ENCODE measurements at places on chromosomes 4 and X.
A peak's percentile ranks its signal among the peaks of the same experiment; 100 is the strongest.

DNA sequence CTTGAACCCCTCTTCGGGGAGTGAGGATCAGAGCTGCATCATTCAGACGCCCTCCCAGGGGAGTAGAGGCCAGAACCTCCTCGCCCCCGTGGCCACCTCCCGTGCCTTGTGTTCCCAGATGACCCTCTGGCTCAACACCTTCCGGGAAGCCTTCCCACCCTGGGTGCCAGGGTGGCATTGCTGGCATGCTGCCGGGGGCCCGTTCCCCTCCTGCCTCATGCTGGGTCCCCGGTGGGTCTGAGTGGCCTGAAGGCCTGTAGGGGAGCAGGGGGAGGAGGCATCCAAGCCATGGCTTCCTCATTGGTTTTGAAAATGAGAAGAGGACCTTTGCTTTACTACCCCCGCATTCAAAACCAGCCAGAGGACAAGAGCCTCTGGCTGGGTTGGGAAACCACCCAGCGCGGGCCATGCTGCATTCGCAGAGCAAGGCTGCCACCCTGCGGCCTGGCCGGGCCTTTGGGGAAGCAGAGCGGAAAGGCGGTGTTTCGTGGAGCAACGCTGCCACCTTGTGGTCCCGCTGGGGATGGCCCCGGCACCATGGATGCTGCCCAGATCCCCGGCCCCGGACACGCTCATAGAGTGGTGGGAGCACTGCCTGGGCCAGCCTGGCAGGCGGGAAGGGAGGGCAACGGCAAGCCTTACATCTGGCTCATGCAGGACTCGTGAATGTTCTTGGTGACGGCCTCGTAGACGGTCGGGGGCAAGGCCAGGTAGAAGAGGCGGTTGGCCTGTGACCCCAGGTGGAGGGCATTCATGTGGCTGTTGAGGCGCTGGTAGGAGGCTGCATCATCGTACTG, 11.9 kb downstream of the G6PD start:
- peak; percentile 93 for DNase-seq

GRCh38 chr4:118589471-118590055, 95.6 kb upstream of the METTL14 start:
- no peak for DNase-seq

GRCh38 chrX:153674219-153674851, 722 bp upstream of the PNCK start:
- no peak for DNase-seq

DNA sequence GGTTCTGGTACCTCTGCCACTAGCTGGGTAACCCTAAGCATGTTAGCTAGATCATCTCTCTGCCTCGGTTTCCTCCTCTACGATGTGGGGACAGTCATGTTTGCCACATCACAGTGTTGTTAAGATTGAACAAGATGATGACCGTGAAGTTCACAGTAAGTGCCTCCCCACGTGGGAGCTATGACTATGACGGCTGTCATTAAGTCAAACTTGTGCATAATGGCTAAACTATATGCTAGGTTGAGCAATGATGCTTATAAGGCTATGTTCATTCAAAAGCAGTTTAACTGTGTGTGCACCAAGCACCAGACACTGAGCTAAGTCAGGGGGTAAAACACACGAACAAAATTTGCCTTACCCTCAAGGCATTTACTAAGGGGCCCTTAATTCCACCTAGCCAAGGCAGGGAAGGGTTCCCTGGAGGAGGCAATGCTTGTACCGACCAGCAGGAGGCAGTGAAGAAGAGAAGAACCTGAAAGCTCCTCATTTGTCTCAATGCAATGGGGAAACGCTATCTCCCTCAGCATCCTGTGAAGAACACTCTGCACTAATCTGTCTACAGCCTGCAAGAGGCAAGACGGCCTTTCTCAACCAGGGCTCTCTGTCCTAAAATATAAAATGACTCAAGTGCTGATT, 52.9 kb downstream of the MAP7D2 start:
- no peak for DNase-seq

GRCh38 chr4:187286525-187286924, 562.9 kb upstream of the FAT1 start:
- DNase-seq, result no peak

GRCh38 chr4:136867465-136867864, 664.8 kb downstream of the PCDH18 start:
- no peak for DNase-seq

DNA sequence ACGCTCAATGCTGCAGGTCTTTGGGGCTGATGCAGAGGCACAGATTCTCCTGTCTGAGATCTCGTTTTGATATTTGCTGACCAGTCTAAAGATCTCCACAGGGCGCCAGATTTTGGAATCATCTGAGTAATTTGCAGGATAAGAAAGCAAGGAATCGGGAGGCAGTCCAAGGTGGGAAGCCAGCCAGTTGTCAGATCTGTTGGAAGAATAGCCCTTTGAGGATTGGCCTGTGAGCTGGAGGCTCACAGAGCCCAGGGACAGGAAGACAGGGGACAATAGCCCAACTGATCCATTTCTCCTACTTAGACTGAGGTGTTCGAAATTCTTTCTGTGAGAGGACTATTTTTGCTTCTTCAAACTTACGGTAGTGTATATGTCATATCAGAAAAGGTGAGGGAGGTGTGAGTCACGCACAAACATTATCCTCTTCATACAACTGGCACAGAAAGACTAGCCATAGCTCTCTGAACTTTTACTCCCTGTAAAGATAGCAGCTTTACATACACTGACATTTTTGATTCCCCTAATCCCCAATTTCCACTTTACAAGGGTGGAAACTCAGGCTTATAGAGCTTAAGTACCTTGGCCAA, 8.8 kb downstream of the DIPK2B start:
- DNase-seq, result no peak

DNA sequence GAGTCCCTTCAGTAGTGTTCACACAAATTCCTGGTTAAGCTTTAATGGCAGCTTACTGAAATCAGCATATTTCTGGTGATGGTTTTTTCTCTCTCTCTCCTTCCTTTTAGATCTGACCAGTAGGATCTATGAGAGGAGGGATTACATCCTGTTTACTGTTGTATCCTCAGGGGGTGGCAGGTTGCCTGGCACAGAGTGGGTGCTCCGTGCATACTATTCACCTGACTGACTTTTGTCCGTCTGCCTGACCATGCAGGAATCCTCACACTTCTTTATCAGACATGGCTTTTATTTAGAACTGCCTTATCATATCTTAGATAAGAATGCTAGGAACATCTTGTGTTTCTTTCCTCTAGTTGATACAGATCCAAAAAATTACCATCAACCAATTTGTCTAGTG, 29.6 kb downstream of the MCUB start:
- DNase-seq, result no peak

GRCh38 chrX:53398216-53398615, 24.2 kb downstream of the SMC1A start:
- DNase-seq, result no peak

DNA sequence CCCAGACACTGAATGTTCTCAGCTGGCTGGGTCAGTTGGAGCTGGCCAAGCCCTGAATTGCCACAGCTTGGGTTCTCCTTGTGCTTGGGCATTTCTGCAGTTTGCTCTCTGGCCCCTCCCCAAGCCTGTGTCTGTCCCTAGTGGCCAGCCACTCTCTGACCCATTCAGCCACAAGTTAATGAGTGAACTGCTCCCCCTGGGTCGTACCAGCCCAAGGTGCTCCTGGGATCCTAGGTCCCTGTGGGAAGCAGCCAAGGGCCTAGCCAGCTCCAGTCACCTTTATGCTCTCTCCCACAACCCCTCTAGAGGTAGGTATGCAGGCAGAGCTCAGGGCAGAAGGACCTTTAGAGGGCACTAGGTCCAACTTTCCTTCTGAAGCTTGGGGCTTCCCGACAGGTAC, 51.5 kb downstream of the STARD8 start:
- DNase-seq, result no peak

GRCh38 chr4:5527211-5527610, 181.1 kb downstream of the EVC2 start:
- no peak for DNase-seq

GRCh38 chr4:139851133-139851532, 185.5 kb downstream of the MGST2 start:
- no peak for DNase-seq

All from left colon (tissue), 2 donors.